Fibroblast of the conjunctiva (primary cell): ENCODE measurements at places on chromosomes 5 and 9.

DNA sequence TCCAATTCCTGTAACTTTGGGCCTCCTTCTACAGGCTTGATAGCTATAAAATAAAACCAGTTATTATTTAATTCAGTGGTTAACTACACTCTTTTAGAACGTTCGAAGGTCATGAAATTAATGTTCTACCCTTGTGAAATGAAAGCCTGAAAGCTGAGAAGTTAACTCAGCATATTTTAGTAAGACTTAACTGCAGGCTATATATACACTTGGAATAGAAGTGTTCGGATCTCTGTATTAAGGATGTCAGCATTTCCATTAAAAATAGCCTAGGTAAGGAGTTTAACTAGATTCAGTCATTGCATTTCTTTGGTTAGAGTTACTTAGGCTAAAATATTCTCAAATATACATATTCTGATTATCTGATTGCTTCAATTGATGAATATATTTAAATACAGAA, 229.2 kb downstream of the MRPS30 start:
- DNase-seq = no peak

- DNase-seq = no peak
These were observed 189.4 kb downstream of the MED10 start for GRCh38 chr5:6188976-6189375.

DNA sequence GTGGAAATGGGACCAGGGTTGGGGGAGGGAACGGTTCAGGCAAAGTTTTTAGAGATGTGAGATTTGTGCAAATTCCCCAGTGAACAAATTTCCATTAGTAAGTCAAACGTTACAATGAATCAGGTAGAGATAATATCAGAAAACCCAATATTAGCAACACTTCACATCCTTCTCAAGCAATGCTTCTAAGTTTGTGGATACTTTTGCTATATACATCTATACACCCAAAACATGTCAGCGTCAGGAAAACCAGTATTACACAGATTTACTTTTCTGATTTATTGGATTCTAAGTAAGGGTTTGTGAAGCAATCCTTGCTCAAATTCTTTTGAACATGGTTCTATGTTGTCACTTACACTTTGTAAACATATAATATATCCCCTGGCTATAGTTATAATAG, 6.5 kb downstream of the ALDH1A1 start:
- no peak for DNase-seq

- DNase-seq = no peak
These were observed 239.1 kb upstream of the NUDT12 start for GRCh38 chr5:103801681-103802080.

GRCh38 chr9:136326761-136327303, 507 bp upstream of the GPSM1 start:
- DNase-seq = no peak

GRCh38 chr5:173227636-173228035, 7.4 kb downstream of the NKX2-5 start:
- DNase-seq = no peak
